ENCODE measurements at places on chromosomes 7 and 10.

GRCh38 chr10:73940634-73941221, 29.8 kb downstream of the PLAU start:
- peak; percentile 83 for DNase-seq

GRCh38 chr10:101218351-101219138, 10.7 kb downstream of the LBX1 start:
- DNase-seq = no peak

DNA sequence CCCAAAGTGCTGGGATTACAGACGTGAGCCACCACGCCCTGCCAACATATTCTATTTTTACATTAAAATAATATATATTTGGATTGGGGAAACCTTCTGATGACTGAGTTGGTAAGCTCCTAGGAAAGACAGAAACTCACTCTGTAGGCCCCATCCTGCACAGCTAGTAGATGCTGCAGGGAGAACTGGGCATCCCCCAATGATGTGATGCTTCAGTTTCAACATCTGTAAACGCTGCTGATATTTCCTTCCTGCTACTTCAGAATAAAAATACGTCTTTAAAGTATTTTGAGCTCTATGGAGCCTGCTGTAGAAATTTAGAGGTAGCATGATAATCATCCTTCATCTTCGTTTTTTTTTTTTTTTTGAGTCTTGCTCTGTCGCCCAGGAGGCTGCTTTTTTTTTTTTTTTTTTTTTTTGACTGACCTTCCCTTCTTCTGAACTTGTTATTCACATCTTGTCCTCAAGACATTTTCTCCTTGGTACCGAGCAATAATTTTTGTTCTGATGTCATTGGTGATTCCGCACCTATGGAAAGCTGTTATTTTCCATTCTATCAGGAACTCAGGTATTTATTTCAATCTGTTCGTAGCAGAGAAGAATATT, 21.8 kb upstream of the INPP5F start:
- no peak for DNase-seq

- DNase-seq = peak; percentile 52
Measured at GRCh38 chr7:76403780-76404494, 5.6 kb downstream of the SSC4D start.

- DNase-seq = no peak
Measured at GRCh38 chr7:36449685-36450084, 60.0 kb downstream of the ANLN start.

DNA sequence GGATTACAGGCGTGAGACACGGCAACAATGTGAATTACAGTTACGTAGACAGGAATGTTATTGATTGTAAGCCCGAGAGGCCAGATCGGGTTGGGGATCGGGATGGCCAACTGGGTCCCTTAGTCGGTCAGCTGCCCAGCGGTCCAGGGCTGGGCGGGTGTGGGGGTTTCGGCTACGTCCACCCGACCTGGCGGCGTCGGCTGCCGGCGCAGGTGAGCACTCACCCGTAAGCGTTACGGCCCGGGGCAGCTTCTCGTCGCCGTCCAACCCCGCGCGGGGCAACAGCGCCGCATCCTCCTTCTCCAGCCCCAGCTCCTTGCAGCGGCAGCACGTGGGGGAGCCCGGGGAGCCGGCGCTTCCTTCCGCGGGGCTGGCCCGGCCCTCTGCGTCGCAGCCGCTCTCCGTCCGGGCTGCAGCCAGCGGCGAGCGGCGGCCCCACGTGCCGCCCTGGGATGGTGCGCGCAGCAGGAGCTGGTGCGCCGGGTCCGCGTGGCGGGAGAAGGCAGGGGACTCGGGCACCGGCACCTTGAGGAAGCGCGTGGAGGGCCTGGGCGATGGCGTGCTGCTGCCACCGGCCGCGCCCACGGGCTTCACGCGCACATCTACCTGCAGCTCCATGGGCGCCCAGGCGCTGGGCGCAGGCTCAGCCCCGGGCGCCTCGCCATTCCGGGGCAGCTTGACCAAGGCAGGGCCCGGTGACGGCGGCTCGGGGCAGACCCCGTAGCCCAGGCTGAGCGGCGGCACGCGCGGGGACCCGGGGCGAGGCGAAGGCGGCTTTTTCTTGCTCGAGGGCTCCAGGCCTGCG, 609 bp downstream of the KLRG2 start:
- DNase-seq = no peak

DNA sequence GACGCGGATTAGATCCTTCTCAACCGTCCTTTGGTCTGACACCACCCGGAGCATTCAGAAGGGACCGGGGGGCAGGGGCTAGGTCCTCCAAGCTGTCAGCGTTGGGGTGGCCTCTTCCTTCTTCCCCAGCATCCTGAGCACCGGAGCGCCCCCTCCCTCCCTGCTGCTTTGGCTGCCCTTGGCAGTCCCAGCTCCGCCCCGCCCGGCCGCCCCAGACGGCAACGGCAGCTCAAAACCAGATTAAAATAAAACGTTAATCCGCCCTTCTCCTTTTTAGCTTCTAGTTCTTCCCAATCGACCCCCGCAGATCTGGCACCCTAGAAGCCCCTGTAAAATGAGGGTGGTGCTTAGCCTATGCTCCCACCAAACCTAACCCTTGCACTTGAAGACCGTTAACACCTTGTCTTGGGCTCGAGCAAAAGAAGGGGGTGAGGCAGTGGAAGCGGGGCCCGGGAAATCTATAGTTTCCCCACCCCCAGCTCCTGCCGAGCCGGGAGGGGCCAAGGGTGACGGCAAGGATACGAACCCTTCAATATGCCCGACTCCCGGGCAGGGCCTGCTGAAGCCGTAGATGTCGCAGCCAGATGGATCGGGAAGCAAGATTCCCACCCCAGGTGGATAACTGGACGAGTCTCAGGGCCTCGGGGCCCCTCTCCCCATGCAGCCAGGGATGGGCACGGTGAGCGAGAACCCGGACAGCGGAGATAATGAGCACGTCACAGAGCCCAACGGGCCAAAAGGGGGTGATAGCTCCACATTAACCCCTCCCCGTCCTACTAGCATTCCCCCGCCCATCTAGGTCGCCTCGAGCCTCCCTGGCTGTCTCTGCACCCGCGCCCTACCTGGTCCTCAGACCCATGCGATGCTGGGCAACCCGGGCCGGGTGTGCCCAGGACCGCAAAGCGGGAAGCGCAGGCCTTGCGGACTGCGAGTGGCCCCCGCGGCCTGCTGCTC, 169.7 kb downstream of the NRF1 start:
- DNase-seq = peak; percentile 57

DNA sequence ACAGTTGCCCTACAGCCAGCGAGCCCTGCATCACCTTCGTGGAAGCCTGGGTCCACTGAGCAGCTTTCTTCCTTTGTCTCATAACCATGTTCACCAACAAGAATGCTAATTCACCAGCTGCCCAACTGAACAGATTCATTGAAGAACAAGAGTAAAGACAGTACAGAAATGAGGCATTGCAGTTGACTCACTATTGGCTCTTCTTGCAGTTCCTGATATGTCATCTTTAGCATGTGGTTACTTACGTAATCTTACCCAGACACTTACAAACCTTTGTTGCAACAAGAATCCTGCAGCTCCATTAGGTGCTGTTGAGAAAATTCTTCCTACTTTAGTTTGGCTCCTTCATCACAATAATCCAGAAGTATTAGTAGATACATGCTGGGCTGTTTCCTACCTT, 174.0 kb upstream of the TPK1 start:
- no peak for DNase-seq

GRCh38 chr10:10126218-10126617, 891.5 kb upstream of the CELF2 start:
- no peak for DNase-seq

GRCh38 chr10:103649654-103650423, 156.3 kb downstream of the NEURL1 start:
- no peak for DNase-seq

GRCh38 chr7:142359694-142360279, 101.9 kb upstream of the PRSS58 start:
- no peak for DNase-seq

- DNase-seq = no peak
Measured at GRCh38 chr7:130189343-130189742, 15.9 kb downstream of the TMEM209 start.

DNA sequence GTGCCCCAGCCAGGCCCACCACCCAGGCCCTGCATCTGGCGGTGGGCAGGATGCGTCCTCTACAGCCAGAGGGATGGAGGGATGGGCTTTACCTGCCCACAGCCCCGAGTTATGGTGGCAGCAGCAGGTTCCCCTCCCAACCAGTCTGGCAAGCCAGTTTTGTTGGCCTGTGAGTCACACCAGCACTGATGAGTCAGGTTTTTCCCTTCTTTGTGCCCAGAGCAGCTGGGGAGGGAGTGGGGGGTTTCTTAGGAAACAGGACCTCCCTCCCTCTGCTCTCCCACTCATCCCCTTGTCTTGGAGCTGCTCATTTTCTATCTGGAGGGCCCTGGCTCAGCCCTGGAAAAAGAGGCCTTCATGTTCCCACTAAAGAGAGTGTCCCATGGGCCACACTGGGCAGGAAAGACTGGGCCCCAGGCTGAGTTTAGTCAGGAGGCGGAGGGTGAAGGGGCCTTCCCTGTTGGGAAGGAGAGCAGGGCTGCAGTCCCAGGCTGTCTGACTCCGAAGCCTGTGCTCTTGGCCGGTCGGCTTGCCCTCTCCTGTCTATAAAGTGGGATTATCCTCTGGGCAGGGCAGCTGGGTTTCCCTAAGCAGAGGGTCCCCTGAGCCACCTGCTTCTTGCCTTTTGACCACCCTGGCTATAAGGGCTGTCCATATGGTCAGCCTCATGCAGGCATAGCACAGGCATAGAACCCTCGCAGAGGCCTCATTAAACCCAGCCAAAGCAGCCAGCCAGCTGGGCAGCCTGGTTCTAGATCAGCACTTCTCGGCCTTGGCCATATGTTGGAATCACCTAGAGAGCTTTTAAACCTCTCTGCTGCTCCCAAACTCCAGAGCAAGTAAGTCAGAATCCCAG, 30.2 kb upstream of the ANKRD2 start:
- DNase-seq = no peak

GRCh38 chr10:123399276-123399839, 245.2 kb downstream of the BUB3 start:
- no peak for DNase-seq

DNA sequence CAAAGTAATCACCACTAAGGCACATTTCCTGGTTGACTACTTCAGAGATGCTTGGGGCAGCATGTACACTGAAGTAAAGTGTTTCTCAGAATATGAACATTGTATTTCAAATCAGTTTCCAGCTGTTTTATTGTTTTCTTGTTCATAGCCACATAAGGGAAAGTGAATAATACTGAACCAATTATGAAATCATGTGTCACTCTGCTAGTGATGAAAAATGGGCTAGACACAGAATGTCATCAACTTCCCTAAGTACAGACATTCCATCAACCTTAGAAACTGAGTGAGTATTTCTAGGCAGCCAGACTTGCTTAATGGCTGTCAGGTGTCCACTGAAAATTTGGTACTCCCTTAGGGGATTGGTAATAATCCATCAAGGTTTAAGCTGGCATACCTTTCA, 603.5 kb downstream of the ARL4A start:
- no peak for DNase-seq

DNA sequence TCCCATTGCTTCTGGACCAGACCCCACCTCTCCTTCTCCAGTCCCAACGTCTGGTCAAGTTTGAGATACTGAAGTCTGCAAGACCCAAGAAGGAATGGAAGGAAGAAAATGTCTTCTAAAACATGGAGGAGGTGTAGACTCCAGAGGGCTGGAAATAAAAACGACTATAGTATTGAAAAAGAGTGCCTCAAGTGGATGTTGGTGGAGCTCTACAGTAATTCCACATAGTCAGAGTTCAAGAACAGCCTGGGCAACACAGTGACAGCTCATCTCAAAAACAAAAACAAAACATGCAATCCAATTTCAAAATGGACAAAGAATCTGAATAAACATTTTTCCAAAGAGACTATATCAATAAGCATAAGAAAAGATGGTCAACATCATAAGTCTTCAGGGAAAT, 2.3 kb upstream of the PCGF6 start:
- no peak for DNase-seq

DNA sequence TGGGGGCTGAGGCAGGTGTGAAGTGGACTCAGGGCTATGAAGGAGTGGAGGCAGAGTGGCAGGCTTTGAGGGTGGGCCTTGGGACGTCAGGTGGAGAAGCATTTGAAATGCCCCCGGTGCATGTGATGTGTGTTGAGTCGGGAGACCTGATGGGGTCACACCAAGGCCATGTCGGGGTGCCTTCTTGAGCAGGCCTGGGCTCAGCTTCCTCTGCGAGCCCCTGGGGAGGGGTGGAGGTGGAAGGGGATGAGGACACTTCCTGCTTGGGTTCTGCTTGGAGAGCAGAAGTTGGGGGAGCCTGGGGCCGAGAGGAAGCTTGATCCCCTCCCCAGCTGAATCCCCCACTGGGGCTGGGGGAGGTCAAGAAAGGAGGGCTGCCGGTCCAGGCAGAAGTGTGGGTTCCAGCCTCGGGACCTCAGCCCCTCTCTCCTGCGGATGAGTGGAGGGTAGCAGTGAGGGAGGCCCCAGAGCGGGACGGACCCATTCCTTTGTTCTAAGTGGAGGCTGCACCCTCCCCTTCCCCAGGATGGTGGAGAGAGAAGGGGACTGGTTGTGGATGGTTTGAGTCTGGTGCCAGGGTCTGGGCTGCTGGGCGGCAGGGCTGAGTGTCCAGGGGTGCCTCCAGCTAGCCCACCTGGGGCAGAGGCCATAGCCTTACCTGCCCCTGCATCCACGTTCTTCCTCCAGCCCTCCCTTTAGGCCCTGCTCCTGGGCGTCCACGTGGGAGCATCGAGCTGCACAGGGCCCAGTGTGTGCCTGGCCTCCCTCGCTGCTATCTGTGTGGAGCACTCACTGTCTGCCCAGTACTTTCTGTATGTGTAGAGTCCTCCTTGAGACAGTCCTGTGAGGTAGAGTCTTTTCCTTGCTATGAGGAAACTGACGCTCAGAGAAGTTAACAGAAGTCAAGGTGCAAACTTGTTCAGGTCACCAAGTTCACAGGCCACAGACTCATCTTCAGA, 36.7 kb downstream of the PRF1 start:
- no peak for DNase-seq

- peak; percentile 72 for DNase-seq
Measured at GRCh38 chr7:105656922-105657521, 75.7 kb upstream of the EFCAB10 start.

GRCh38 chr10:128833671-128834070, 633.4 kb upstream of the MGMT start:
- DNase-seq = no peak

- no peak for DNase-seq
Measured at GRCh38 chr10:43136995-43137716, 1.1 kb upstream of the CSGALNACT2 start.
